Eye (tissue), 1 donor: ENCODE measurements at places on chromosomes 5 and 9.

GRCh38 chr9:94928691-94929368, 202.3 kb downstream of the AOPEP start:
- DNase-seq = no peak

DNA sequence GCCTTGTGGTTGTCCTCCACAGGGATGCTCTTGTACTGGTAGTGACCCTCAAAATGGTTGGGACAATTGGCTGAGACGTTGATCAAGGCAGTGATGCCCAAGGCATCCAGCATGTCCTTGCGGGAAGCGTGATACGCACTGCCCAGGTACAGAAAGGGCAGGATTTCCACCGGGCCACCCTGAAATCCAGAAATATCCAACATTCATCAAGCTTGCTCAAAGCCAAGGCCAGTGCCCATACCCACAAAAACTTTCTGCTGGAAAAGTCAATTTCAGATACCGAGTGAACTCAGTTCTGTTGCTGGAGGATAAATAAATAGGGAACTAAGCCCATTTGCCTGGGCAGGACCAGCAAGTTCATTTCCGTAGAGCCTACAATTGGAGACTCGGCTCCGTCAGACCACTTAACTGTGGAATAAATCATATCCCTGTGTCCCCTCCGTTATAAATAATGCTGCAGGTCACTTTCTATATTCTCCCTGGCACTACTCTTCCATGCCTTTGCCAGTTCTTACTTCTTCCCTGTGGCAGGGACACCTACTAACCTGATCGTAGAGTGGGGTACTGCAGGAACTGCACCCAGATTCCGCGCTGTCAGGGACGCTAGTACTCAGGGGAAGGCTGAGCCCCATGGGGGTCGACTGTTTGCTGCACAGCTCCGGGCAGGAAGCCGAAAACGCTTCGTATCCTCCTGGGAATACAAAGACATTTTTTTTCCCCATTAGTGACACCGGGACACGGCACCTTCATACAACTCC, 1.2 kb downstream of the DUSP1 start:
- DNase-seq = no peak

DNA sequence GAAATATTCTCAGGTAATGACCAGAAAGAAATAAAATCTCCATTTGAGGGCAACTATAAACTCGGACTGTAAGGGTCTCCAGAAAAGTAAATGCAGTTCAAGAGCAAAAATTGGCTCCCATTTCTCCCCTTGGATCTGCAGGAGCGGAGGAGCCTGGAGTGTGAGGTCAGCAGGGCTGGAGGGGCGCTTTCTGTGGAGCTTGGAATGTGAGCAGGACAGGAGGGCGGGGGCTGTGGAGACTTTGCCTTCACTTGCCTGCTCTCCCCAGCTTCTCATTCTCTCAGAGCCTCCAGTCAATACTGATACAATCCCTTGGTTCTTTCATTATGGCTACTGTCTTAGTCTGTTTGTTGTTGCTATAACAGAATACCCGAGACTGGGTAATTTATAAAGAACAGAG, 162.8 kb upstream of the ANKH start:
- no peak for DNase-seq

GRCh38 chr9:81558091-81558830, 131.1 kb downstream of the TLE1 start:
- peak; percentile 74 for DNase-seq

- DNase-seq = no peak
Measured at GRCh38 chr5:26227245-26227644, 811.1 kb downstream of the CDH9 start.

DNA sequence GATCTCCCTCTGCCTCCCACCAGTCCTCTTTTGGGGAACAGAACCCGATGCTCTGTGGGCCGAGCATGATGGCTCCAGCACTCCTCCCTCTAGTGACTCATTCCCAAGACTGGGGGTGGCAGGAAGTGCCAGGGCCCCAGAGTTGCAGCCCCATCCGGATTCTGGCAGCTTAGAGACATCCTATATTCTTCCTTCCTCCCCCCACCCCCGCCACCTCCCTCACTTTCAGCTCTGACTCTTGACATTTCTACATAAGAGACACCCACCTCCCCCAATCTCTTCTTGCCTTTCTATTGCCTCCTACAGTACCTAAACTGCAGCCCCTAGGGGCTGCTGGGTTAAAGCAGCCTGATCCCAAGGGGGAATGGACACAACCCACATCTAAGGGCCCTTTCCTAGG, 47.1 kb upstream of the MATR3 start:
- DNase-seq = no peak

DNA sequence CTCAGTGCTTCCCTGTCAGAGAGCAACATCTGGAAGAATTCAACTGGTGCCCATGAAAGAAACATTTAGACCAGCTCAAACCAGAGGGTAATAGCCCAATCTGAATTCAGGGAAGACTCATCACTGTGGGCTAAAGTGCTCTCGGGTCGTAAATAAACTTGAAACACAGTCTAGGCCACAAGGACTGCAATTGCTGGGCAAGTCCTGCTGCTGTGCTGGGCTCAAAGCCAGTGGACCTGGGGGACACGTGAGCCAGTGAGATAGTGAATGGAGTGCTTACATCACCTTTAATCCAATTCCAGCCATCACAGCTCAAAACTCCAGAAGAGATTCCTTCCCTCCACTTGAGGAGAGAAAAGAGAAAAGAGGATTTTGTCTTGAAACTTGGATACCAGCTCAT, 78.1 kb upstream of the DAP start:
- no peak for DNase-seq

GRCh38 chr9:96674906-96675538, 19.9 kb upstream of the PRXL2C start:
- DNase-seq = no peak

GRCh38 chr5:180170106-180170809, 38.8 kb downstream of the RASGEF1C start:
- peak; percentile 74 for DNase-seq

DNA sequence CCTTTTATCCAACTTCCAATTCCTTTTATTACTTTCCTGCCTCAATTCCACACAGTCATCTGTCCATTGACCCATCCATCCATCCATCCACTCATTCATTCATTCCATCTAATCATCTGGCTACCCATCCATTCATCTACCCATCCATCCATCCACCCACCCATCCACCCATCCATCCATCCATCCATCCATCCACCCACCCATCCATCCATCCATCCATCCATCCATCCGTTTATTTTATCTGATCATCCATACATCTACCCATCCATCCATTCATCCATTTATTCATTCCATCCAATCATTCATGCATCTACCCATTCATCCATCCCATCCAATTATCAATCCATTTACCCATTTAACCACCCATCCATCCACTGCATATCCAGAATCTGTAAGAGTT, 11.6 kb downstream of the PAEP start:
- DNase-seq = no peak

GRCh38 chr9:22116758-22117157, 107.7 kb upstream of the CDKN2B start:
- no peak for DNase-seq

GRCh38 chr5:86439593-86440110, 178.1 kb upstream of the COX7C start:
- peak; percentile 57 for DNase-seq

DNA sequence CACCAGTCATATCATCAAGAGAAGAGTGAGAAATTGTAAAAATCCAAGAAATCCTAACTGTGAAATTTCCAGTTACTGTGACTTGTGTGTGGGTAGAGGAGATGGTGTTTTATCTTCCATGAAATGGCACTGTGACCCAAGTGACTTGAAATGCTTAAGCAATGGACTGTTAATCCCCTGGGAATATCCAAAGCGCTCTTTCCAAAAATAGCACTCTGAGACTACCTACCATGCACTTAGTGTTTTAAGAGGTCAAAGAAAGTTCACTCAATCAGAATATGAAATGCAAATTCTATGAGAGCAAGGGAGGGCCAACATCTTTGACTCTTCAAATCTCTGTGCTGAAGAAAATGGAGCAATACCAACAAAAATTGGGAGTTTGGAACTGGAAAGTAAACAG, 244.0 kb downstream of the GABRB2 start:
- peak; percentile 69 for DNase-seq

- peak; percentile 50 for DNase-seq
Measured at GRCh38 chr9:92242260-92243136, 51.0 kb downstream of the IARS1 start.

GRCh38 chr5:172630482-172630881, 10.6 kb upstream of the NEURL1B start:
- DNase-seq = no peak

DNA sequence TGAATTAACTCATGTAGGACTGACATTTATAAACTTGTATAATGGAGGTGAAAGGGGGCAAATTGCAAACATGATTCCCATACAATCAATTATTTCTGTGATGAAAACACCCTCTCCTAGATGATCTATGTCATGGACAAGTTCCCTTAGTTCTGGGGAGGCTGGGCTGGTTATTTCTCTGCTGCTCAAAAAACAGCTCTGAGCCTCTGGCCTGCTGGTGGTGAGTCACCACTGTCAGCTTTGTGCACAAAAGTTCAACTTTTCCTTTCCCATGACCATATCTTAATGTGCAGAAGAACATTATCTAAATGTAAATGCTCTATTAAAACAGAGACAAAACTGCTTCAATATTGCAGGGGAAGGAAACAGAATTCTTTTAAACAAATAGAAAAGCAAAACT, 85.0 kb downstream of the HMHB1 start:
- DNase-seq = no peak

DNA sequence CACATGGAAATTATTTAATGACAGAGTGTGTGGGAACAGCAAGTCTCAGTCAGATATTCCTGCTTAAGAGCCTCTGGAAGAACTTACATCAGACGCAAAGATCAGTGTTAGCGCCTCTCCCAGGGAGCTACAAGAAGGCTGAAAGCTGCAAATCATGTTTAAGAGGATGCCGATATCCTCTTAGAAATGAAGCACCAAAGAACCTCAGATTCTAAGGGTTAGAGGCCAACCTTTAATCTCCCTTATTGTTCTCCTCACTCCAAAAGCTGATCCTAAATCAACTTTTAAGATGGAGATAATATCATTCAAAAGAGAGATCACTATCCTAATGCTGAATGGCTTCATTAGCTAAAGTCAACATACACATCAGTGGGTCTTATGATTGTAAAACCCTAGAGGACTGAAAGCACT, 160.6 kb downstream of the NFIB start:
- peak; percentile 32 for DNase-seq

DNA sequence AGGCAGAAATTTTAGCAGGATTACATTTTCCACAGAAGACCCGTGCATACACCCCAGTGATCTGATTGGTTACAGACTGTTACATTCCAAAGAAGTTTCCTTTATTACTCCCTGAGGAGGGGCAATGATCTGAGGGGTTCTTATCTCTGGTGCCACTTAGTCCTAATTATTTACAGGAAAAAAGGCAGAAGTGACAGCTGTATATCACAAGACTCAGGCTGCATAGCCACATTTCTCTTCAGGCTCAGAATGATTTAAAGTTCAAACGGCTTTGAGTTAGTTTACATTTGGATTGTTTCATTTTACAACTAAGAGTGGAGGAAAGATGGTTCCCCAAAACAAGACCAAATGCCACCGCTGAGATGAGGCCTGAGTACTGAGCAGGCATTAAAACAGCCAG, 17.3 kb downstream of the NAIF1 start:
- no peak for DNase-seq

DNA sequence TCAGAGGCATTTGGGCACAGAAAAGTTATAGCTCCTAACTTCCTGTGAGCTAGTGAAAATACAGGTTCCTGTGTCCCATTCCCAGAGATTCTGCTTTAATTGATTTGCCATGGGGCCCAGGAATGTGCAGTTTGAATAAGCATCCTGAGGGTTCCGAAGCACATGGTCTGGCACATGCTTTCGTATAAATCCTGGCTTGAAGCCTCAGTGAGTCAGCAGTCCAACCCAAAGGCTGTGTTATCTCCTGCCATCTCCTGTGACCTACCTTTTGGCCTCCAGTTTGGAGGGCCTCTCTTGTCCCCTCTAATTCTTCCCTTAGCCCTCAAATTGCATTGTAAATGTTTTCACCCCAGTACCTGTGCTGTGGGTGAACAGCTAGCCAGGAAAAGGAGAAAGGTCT, 183.8 kb downstream of the NR3C1 start:
- DNase-seq = no peak

- DNase-seq = no peak
Measured at GRCh38 chr9:93261735-93262523, 78.0 kb downstream of the WNK2 start.

GRCh38 chr5:122341087-122341486, 29.1 kb downstream of the SNCAIP start:
- no peak for DNase-seq

DNA sequence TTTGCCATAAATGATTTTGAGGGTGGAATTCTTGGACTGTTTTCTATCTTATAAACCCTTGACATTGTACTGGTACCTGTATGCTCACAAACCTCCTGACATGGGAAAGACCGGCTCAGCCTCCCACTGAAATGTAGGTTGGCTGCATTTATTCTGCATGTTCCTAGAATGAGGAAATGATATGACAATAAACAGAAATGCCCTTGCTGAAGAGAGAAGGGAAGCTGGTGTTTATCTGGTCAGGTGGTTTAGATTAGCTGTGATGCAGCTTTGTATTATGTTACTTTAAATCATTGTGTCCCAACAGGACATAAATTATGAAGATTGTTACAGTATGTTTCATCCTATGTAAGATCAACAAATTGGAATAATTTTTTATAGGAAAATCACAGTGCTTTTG, 23.1 kb upstream of the CATSPER3 start:
- no peak for DNase-seq

GRCh38 chr5:15566306-15566705, 66.3 kb downstream of the FBXL7 start:
- no peak for DNase-seq

DNA sequence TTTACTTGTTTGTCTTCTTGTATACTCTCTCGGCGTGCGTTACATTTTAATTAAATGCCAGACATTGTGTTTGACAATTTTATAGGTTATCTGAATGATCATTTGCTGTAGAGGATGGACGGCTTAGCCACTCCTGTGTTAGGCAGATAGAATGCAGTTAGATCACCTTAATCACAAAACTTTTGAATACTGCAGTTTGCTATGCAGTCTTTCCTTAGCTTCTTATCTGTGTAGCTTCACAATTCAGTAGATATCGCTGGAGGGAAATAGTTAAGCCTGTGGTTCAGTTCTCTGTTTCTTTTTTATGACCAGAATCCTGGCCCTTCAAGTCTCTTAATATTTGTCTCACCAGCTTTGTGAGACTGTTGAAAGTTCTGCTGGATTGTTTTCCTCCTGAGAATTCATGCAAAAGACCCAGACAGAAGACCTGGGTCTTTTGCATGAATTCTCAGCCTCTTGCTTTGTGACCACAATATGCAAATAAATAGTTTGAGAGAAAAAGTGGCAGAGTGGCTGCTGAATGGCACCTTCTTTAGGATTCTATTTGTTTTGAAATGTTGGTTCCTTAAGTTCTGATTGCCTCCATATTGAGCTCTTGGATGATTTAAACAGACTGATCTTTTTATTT, 40.2 kb downstream of the RASA1 start:
- DNase-seq = no peak
